ENCODE measurements at places on chromosomes 7 and 10.

DNA sequence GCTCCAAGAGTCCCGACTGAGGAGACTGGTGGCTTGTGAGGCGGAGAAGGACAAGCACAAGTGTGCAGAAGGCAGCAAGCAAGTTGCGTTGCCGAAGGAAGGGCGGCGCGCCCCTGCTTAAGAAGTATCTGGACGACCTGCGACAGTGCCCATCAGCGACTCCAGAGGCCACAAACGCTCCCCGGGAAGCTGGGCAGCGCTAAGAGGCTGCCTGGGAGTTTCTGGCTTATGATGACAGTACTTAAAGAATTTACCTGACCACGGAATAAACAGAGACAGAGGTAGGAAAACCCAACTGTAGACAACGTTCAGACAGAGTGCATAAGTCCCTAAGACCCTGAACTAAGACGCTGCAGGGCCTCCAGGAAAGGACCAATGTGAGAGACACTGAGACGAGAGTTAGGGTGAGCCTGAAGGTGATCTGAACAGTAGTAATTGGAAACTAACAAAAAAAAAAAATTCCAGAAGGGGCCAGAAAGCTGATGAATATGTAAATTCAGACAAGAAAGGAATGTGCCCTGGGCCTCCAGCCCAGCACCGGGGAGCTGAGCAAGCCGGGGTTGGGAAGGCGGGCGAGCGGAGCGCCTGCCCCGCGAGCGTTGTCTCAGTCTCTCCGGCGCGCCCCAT lies 1.0 kb downstream of the OSBPL3 start:
- DNase-seq, result peak; percentile 14
- peak overlapping the region; percentile 67 for H3K4me3 ChIP-seq
- peaks cover 24% of the 10 kb centered on the region for H3K27me3 ChIP-seq
- no peak overlapping the region for H3K27ac ChIP-seq
- H3K36me3 ChIP-seq, result no peaks in the 10 kb centered on the region

DNA sequence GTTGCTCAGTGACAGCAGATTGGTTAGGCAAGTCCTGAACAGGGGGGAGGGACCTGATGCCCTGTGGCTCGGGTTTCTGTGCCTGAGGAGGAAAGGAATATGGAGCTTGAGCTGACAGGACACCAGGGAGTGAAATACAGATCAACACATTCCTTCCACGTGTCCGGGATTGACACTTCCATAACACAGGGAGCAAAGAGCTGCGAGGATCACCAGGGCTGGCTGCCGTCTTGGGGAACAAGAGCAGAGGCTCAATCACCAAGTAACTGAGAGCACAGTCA lies 36.7 kb upstream of the EFCAB10 start:
- DNase-seq, result peak; percentile 44
- no peaks in the 10 kb centered on the region for H3K27me3 ChIP-seq
- peaks cover 9% of the 10 kb centered on the region for H3K36me3 ChIP-seq
- no peak overlapping the region for H3K4me3 ChIP-seq
- peaks cover 19% of the 10 kb centered on the region for H3K4me1 ChIP-seq

GRCh38 chr7:65937296-65937695 lies 44.7 kb downstream of the GUSB start:
- no peak overlapping the region for H3K4me3 ChIP-seq
- H3K36me3 ChIP-seq, result no peaks in the 10 kb centered on the region
- H3K27ac ChIP-seq, result no peak overlapping the region
- no peak for DNase-seq
- no peaks in the 10 kb centered on the region for H3K27me3 ChIP-seq
- no peaks in the 10 kb centered on the region for H3K4me1 ChIP-seq

DNA sequence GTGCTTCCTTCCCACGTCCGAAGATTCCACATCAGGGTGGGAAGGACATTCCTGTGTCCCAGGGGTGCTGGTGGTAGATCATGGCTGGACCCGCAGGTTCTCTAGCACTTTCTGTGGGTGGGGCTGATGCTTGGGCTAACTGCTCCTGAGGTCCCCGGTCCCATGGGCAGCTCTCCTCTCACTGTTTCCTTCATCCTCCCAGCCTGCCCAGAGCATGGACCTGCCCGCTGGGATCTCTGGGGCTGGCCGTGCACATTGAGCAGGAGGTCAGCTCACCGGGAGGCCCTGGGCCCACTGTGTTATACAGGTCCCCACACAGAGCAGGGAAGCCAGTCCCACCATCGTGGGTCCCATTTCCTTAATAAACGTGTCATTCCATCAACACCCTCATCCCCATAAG lies 502.3 kb downstream of the TCERG1L start:
- H3K4me1 ChIP-seq, result no peaks in the 10 kb centered on the region
- H3K36me3 ChIP-seq, result no peaks in the 10 kb centered on the region
- DNase-seq, result no peak
- H3K4me3 ChIP-seq, result no peak overlapping the region
- no peak overlapping the region for H3K27ac ChIP-seq
- H3K27me3 ChIP-seq, result no peaks in the 10 kb centered on the region

GRCh38 chr10:68043030-68043429 lies 32.1 kb downstream of the HERC4 start:
- H3K27ac ChIP-seq, result no peak overlapping the region
- H3K36me3 ChIP-seq, result peaks cover 11% of the 10 kb centered on the region
- no peak for DNase-seq
- H3K27me3 ChIP-seq, result no peaks in the 10 kb centered on the region
- H3K4me1 ChIP-seq, result no peaks in the 10 kb centered on the region
- H3K4me3 ChIP-seq, result no peak overlapping the region

DNA sequence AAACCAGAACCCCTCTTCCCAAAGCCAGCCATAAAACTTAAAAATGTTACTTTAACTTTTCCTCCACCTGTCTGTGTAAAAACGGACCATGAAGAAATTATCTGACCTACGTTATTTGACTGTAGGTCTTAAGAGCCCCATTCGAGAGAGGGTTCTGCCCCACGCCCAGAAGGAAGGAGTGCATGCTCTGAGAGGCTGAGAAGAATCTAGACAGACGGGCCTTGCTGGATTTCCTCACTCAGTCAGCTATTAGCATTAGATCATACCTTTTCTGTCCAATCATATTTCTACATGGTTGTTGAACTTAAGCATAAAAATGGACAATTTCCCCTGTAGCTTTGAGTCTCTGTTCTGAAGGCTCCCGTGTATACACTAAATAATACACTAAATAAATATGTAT lies 38.1 kb upstream of the WDR11 start:
- no peak for DNase-seq
- no peak overlapping the region for H3K4me3 ChIP-seq
- H3K4me1 ChIP-seq, result no peaks in the 10 kb centered on the region
- H3K36me3 ChIP-seq, result no peaks in the 10 kb centered on the region
- H3K27me3 ChIP-seq, result no peaks in the 10 kb centered on the region

DNA sequence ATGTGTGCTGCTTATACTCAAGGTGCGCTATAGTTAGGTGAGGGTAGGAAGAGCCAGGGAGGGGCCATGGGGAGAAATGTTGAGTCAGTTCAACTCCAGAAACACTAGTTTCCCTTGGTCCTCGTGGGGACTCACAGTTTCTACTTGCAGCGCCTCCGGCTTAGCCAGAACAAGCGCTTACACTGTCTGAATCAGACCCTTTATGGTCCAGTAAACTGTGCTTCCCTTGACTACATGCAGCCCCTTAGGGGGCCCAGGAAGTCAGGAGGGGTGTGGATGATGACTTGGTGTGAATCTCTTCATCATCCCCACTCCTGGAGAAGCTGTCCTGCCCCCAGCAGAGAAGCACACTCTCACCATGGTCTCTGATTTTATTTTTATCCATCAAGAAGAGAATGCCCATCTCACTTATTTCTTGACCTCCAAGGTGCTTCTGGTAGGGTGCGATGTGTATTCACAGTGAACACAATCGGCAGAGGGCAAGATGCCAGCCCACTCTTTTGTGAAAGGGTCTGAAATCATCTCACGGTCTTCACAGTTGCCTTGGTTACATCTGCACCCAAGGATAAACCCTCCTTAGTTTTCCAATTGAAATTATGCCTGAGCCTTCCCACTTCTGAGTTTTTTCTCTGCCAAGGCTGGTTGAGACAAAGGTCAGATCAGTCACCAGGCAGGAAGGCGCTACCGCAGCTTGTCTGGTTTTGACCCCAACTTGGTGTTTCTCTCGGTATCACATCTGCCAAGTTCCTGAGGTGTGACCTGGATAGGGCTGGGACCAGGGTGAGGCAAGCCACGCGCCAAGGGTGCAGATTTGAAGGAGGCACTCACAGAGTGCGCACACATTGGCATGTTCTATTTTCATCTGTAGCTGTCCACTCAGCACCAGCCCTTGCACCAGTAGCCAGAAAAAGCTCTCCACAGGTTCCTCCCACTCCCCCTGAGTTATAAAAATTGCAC lies 62.7 kb upstream of the LRRC4 start:
- H3K27ac ChIP-seq, result no peak overlapping the region
- peaks cover 13% of the 10 kb centered on the region for H3K36me3 ChIP-seq
- H3K4me3 ChIP-seq, result no peak overlapping the region
- no peaks in the 10 kb centered on the region for H3K4me1 ChIP-seq
- no peaks in the 10 kb centered on the region for H3K27me3 ChIP-seq

DNA sequence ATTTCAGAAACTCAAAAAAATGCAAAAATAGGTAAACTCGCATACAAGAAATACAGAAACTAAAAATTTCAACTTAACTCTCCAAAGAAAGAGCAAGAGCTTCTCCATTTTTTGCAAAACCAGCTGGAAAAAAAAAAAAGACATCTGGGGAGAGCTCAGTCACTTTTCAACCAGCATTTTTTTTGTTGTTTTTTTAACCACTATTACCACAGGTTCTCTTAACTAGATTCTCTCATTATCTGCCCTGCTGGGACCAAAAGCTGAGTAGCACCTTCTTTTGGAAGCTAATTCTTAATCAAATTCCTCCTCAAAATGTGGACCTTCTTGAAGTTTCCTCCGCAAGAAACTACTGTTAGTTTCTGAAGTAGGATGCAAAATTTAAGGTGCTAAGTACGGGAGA lies 14.2 kb downstream of the IGF2BP3 start:
- DNase-seq, result no peak
- H3K4me1 ChIP-seq, result peaks cover 11% of the 10 kb centered on the region
- no peak overlapping the region for H3K27ac ChIP-seq
- no peak overlapping the region for H3K4me3 ChIP-seq

GRCh38 chr10:130378556-130379400 lies 242.6 kb downstream of the GLRX3 start:
- H3K4me1 ChIP-seq, result no peaks in the 10 kb centered on the region
- H3K27me3 ChIP-seq, result no peaks in the 10 kb centered on the region
- no peak overlapping the region for H3K4me3 ChIP-seq
- no peaks in the 10 kb centered on the region for H3K36me3 ChIP-seq
- DNase-seq, result no peak
- H3K27ac ChIP-seq, result no peak overlapping the region

GRCh38 chr7:75888464-75889222 lies 9.8 kb downstream of the RHBDD2 start:
- DNase-seq, result no peak
- H3K36me3 ChIP-seq, result peaks cover 17% of the 10 kb centered on the region
- H3K27me3 ChIP-seq, result no peaks in the 10 kb centered on the region
- H3K4me3 ChIP-seq, result no peak overlapping the region

DNA sequence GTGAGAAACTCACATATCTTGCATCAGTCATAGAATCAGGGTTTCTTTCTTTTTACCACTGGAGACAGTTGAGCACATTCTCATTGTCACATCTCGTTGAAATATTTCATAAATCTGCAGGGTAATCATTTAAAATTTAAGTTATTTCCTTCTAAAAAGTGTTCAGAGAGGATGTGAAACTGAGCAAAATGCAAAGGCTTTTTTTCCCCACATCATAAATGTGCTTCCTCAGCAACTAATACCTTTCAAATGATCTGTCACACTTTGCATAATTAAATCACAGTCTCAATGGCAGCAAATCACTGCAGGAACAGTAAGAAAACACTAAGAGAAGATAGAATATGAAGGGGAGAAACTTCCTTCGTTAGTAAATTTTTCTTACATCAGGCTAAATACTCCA lies 187.5 kb downstream of the EVX1 start:
- H3K27ac ChIP-seq, result no peak overlapping the region
- no peaks in the 10 kb centered on the region for H3K36me3 ChIP-seq
- H3K4me3 ChIP-seq, result no peak overlapping the region
- H3K4me1 ChIP-seq, result no peaks in the 10 kb centered on the region
- H3K27me3 ChIP-seq, result no peaks in the 10 kb centered on the region
- DNase-seq, result no peak

GRCh38 chr7:158997110-158997453 lies 140.7 kb downstream of the DYNC2I1 start:
- H3K27me3 ChIP-seq, result peaks cover 17% of the 10 kb centered on the region
- H3K27ac ChIP-seq, result no peak overlapping the region
- DNase-seq, result no peak
- H3K4me1 ChIP-seq, result no peaks in the 10 kb centered on the region
- no peaks in the 10 kb centered on the region for H3K36me3 ChIP-seq

DNA sequence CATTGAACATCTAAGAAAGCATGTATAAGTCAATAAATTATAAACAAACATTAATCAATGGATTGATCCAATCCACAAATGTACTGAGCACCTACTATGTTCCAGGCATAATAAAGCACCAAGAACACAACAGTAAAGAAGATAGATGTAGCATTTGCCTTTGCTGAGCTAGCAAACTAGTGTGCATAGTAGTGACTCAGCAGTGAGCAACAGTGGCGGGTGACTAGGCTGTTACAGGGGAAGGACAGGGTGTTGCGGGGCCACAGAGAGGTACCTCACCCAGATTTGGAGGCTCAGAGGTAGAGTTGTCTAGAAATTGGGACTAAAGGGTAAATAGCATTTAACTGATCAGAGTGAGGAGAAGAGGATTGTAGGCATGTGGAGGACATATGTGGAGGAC lies 83.6 kb downstream of the NXPH1 start:
- H3K36me3 ChIP-seq, result no peaks in the 10 kb centered on the region
- no peak overlapping the region for H3K27ac ChIP-seq
- no peaks in the 10 kb centered on the region for H3K27me3 ChIP-seq
- H3K4me1 ChIP-seq, result no peaks in the 10 kb centered on the region
- H3K4me3 ChIP-seq, result no peak overlapping the region

GRCh38 chr7:134946260-134946659 lies 40.0 kb upstream of the AGBL3 start:
- H3K36me3 ChIP-seq, result peaks cover 36% of the 10 kb centered on the region
- DNase-seq, result peak; percentile 20
- no peak overlapping the region for H3K4me3 ChIP-seq
- H3K4me1 ChIP-seq, result peaks cover 6% of the 10 kb centered on the region

- no peaks in the 10 kb centered on the region for H3K36me3 ChIP-seq
- peaks cover 21% of the 10 kb centered on the region for H3K4me1 ChIP-seq
- H3K4me3 ChIP-seq, result no peak overlapping the region
- H3K27me3 ChIP-seq, result no peaks in the 10 kb centered on the region
These were observed 111.1 kb upstream of the FAM171A1 start for GRCh38 chr10:15482156-15482555.

- DNase-seq, result peak; percentile 89
- no peaks in the 10 kb centered on the region for H3K4me1 ChIP-seq
- H3K27ac ChIP-seq, result peak within 1 kb of the TSS; percentile 90
These were observed at the start of gene EXOC6 for GRCh38 chr10:92848441-92849233. Gene EXOC6, plus strand, starts transcription at chr10:92848520. Its CDS starts 14 bp downstream, at chr10:92848534.
